Right atrium auricular region (tissue), 2 donors: ENCODE measurements at places on chromosomes 6 and 20.

- no peak for DNase-seq
These were observed 163.4 kb upstream of the SIM1 start for GRCh38 chr6:100627911-100628758.

- DNase-seq: no peak
These were observed 11.9 kb downstream of the ZFAND3 start for GRCh38 chr6:37831457-37831856.

- no peak for DNase-seq
These were observed 119.1 kb upstream of the MAP7 start for GRCh38 chr6:136669299-136669699.

DNA sequence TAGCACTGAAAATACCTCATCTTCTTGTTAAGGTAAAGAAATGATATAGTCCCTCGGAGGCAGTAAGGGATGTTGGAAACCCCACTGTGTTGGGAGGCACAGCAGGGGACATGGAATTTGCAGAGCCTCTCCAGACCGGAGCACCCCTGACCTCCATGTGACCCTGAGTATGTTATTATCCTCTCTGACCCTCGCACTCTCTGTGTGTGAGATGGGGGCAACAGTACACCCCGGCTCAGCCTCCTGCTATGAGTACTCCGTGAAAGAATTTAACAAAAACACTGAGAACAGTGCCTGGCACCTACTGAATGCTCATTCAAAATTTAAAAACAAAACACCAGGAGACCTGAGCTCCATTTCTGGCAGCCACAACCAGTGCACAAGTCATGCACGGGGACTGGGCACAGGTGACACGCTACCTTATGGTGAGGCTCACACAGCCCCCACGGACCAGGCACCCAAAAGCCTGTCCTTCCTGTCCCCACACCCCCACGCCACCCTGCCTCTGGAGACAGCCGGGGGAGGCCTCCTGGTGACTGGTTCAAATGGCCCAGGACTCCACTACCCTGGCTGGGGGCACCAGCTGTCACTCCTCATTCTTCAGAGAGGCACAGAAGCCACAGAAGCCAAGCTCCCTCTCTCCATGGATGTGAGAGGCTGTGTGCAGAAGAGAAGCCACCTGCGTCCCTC is 6.1 kb downstream of the NINL start:
- no peak for DNase-seq

GRCh38 chr20:44288252-44288651 is 22.8 kb downstream of the FITM2 start:
- no peak for DNase-seq

DNA sequence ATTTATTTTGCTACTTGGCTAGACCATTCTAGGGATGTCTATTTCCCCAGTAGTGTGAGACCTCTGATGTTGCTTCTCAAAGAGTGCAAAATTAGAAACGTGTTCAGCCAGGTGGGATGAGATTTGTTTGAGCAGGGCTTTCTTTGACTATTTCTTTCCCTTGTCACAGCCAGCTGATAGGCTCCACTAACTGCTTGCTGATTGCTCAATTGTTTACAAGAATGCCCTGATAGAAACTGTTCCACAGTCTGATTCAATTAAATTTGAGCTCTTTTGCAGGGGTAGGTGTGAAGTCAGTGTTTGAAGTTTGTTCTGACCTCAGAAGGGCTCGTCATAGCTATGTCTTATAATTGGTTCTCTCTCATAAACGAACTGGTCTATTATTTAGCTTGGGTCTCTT is 220.5 kb downstream of the FNDC1 start:
- DNase-seq: no peak

GRCh38 chr6:81063891-81064290 is 688.6 kb downstream of the TENT5A start:
- DNase-seq: no peak

DNA sequence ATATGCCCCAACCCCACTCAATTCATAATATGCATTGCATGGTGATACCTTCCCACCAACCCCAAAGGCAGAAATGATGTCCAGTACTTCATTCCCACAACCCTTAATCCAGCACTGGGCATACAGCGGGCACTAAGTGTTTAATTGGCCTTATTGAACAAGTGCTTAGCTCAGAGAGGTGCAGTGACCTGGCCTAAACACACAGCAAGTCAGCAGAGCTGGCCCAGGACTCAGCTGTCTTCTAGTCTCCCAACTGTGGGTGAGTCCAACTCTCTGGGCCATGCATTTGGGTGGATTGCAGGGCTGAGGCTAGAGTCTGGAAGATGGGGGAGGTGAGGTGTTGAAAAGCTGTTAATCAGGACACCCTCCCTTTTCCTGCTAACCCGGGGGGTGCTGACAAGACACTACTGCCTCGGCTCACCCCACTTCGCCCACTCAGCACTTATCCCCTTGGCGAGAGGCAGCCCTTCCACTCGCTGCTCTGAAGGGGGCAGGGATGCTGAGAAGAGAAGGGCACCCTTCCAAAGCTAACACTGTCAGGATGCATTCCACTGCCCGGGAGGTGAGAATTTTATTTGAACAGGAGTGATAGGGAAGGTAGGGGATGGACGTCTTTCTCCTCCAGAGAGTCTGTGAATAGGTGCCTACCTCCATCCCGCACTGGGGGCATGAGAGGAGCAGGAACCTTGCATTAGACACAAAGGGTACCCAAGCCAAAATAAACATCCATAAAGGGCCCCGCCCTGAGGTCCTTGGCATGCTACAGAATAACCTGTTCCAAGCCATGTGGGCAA is 14.2 kb downstream of the KCNK5 start:
- no peak for DNase-seq

- DNase-seq: no peak
These were observed 508.1 kb upstream of the FLRT3 start for GRCh38 chr20:14845199-14846160.

- DNase-seq: no peak
These were observed 89.2 kb downstream of the RSPH3 start for GRCh38 chr6:158910484-158911440.

- no peak for DNase-seq
These were observed 38.1 kb upstream of the GCLC start for GRCh38 chr6:53582963-53583362.

DNA sequence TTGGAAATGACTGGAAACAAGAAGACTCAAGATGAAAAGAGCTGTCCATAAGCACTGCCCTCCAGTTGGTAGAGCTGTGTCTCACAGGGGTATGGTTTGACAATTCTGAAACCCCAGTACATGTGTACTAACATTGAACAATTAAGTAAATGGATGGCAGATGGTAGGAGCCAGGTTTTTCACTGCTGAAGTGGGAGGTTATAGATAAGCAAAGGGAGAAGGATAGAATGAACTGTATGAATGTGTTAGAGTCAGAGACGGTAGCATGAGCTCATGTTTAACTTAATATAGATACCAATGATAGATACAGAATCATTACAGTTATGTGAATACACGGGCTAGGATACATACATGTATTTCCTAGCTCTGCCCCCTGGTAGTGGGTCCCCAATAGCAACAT is 95.0 kb upstream of the SIRPA start:
- DNase-seq: no peak

- DNase-seq: no peak
These were observed 35.5 kb downstream of the BANF2 start for GRCh38 chr20:17735206-17735804.

GRCh38 chr20:20491110-20491783 is 123.3 kb downstream of the INSM1 start:
- DNase-seq: no peak

DNA sequence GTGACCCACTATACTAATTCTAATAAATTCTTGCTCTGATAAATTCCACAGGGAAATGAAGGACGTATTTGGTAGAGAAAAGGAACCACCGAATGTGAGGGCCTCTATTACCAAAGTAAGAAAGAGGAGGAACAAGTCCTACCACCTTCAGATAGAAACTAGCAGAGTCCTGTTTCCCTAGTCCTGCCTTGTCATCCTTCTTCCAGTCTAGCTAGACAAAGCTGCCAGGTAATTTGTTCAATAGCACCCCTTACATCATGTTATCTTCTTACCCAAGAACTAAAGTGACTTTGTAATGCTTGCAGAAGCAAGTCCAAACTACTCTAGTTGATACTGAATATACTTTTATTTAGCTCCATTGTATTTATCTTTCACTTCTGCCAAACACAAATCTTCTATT is 29.3 kb upstream of the FAM83B start:
- no peak for DNase-seq

- no peak for DNase-seq
These were observed 74.7 kb upstream of the TMEM170B start for GRCh38 chr6:11462742-11463397.

DNA sequence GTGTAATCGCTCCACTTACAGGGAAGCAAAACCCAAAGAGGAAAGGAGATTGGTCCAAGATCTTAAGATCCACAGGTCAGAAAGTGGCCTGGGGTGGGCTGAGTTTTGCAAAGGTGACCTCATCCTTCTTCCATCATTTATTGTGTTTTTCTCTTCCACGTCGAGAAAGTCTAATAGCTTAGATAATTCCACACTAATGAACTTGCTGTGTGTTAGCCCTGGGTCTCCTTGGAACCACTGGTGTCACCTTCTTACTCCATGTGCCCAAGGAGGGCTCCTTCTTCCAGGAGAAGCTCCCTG is 1.7 kb downstream of the SLC13A3 start:
- no peak for DNase-seq

DNA sequence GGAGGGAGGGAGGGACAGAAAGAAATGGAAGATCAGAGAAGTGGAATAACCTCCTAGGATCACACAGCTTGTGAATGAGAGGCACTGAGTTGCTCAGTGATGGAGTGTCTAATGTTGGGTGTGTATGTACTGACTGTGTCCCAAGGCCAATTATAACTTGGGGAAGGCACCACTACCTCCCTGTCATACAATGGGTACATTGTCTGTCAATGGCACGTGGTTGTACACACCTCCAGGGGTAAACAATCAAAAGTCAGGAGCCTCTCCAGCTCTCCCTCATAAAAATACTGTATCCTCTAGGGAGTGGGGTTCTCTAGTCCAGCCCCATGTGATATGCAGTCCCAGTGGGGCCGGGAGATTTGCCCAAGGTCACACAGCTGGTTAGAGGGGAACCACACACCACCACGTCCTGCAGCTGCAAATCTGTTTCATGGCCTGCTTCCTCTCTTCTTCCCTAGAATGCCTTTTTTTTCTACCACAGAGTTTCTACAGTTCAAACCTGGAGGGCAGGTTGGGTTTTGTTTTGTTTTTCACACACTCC is 112.5 kb downstream of the SNX5 start:
- DNase-seq: no peak

GRCh38 chr20:63329331-63330083 is 31.6 kb downstream of the CHRNA4 start:
- DNase-seq: no peak

GRCh38 chr20:6818033-6818808 is 50.7 kb downstream of the BMP2 start:
- no peak for DNase-seq

GRCh38 chr6:163391985-163392384 is 22.5 kb upstream of the QKI start:
- DNase-seq: no peak

DNA sequence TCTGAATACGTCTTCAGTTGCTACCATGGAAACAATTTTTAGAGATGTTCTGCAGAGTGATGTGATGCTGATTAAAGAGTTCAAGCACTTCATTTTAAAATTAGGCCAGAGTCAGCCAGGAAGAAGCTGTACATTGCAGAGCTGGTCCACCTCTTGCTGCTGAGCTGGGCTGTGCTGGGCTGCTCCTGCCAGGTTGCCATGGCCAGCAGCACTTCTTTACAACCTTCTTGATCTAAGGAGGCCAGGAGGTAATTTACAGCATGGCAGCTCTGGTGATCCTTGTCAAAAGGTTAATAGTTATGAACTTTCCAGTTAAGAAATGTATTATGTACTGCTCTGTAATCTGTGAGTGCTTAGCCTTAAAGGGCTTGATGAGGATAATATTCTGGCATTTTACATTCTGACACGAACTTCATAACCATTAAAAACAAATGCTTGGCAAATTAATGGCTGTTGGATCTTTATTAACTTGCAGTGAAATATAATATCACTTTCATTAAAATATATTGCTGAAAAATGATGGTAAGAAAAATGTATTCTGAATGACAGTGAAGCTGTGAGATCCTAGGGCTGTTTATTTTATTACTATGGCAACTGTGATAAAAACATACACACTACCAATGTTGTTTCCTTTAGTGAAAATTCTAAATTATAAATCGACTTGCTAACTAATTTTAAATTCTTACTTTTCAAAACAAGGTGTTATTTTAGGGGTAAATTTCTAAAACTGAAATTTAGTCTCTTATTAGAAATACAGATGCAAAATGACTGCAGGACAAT is 259.7 kb downstream of the RFPL4B start:
- DNase-seq: no peak

DNA sequence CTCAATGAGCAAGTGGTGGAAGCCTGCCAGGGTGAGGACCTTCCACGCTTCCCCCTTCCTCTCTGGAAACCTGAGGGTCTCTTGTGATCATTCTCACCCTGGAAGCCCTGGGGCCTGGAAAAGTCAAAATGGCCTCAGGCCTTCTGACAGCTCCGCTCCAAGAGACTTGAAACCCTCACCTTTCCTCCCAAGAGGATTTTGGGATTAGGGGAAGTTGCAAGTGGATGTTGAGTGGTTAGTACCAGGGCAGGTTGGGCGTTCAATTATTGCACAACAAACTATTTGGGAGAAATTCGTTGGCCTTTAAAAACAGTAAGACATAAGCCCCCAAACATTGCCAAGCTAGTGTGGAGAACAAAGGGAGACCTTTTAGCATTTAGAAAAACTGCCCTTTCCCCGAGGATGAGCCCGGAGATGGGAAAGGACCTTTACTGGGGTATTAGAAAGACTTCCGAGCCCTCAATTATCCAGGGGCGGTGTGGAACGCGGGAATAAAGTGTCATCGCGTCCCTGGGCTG is 4.7 kb downstream of the NKX2-2 start:
- no peak for DNase-seq

DNA sequence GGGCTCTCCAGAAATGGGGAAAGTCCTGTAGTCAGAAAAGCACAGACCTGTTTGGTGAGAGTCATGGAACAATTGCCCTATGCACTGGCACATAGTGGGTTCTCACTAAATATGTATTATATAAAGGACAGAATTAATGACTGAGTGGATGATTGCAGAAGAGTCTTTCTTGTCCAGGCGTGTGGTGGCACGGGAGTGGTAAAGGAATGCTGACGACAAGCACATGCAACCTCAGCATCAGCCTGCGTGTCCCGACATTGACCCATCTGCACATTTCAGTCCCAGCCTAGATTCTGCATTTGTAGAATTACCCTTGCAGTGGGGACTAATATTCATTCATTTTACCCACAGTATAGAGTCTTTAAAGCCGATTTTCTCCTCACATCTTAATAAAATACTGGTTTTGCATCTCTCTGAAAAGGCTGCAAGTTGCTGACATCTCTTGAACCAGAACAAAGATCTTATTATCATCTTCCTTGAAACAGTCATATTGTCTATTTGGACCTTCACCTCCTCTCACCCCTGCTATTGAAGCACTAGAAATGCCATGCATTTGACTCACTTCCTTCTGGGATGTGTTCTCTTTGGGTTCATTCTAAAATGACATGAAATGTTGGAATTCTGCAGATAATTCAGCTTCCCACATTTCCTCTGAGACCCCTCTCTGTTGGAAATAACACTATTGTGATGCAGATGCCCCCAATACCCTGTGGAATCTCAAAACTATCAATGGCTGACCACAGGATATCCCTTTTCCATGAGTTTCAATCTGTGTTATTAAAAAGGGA is 883.6 kb upstream of the FLRT3 start:
- DNase-seq: no peak
